NCI-H2107 (cell line): ENCODE measurements at places on chromosomes 1 and 21.

GRCh38 chr1:80989455-80989854 is 811.3 kb upstream of the ADGRL2 start:
- DNase-seq = no peak

DNA sequence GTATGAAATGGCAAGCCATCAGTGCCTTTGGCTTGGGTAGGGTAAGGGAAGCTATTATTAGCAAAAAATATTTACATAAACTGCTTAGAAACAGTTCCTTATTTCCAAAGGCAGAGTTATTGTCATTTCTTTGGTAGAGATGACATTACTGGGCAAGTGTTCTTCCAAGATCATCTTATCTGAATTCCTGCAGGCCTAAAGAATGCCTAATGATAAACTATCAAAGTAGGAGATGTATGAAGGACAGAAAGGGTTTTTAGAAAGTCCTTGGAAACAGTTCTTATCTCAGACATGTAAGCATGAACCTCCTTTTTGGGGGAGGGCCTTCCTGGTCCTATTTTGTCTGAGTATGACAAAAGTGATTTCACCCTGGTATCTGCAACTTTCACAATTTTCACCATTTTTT is 5.1 kb upstream of the FRRS1 start:
- no peak for DNase-seq

DNA sequence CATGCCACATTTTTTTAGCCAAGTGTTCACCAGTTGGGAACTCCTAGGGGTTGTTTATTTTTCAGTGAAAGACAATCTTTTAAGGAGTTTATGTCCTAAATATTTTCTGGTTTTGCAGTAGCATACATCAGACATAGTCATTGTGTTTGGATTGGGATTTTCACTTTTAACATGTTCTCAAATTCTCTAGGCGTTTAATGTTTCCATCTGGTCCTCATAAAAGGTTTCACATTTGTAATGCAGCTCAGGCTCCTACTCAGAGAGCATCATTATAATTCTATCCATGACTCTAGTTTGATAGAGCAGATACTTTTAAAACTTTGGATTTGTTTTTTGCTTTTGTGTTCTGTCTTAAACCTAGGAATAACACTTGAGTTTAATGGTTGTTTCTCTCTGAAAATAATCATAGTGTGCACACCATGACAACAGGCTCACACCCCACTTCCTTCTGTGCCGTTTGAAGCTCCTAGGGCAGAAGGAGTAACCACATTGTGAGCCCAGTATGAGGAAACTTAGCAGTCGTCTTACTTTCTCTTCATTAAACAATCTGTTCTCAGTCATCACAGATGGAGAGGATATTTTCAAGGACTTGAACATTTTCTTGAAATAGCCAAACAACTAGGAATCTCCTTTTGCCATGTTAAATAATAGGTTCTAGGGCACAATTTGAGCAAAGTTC is 219.6 kb downstream of the PDE4B start:
- DNase-seq = no peak

GRCh38 chr1:222046684-222047263 is 304.9 kb upstream of the DUSP10 start:
- no peak for DNase-seq

DNA sequence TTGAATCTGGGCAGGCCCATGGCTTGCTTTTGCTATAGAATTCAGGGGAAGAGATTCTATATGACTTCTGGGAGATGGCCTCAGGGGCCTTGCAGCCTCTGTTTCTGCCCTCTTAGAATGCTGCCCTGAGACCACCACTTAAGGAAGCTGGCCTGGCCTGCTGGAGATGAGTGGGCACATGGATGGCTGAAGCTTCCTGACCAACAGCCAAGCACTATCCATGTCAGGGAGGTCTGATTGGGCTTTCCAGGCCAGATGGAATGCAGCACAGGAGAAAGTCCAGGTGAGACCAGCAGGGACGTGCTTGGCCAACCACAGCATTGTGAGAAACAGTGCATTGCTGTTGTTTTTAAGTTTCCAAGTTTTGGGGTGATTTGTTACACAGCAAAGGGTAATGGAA is 308.1 kb downstream of the PTPRU start:
- DNase-seq = no peak

GRCh38 chr1:5992814-5993555 is 760 bp upstream of the NPHP4 start:
- no peak for DNase-seq

- DNase-seq = no peak
Measured at GRCh38 chr1:220734571-220735326, 13.4 kb upstream of the MTARC2 start.

DNA sequence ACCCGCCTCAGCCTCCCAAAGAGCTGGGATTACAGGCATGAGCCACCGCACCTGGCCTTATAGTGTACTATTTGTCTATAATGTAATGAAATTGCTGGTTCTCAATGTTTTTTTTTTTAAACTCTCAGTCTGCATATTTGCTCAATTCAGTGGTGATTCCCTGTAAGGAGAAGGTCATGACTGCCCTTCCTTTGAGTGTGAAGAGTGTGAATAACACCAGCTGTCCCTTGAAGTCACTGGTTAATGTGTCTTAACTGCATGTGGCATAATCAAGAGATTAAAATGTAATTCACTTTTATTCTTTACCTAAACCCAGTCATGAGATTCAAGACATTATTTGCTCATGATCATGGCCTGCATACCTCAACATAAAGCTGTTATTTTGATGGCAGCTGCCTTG is 30.5 kb downstream of the MTF2 start:
- no peak for DNase-seq

GRCh38 chr1:14003552-14003951 is 303.6 kb downstream of the PRDM2 start:
- DNase-seq = no peak

DNA sequence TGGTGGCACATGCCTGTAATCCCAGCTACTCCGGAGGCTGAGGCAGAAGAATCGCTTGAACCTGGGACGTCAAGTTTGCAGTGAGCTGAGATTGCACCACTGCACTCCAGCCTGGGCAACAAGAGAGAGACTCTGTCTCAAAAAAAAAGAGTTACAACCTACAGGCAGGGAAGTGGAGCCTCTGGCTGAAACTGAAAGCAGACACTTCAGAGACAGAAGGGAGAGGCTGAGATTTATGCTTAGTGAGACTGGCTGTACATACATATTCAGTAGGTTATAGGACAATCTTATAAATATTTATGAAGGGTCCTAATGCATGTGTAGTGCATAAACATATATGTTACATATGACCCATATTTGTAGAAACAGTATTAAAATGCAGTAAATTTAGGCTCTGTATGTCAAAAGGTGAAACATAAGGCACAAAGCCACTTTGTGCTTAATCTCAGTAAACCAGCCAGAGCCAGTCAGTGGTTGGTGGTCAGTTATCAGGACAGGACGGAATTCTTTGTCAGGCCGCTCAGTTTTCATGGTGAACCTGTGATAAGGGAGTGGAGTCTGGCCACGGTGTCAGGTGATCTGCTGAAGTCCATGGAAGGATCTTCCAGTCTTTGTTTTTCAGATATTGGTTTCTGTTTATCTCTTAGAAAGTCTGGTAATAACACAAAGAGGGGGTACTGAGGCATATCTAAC is 13.7 kb downstream of the RHEX start:
- no peak for DNase-seq

DNA sequence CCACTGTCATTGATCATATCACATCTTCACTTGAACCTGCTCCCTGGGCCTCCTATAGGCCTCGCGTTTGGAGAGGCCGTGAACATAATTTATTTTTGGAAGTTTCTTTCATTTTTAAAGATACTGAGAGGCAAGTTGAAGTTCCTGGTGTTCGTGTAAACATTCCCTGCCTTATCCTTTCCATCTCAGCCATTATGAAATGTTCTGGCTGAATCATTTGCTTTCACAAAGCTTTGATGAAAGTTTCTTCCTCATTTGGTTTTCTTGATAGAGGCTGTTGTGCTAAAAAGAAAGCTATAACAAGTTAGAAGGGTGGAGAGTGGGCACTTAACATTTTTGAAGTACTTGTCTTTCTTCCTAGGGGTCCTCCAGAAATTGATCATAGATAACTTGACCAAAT is 15.5 kb downstream of the CAMTA1 start:
- DNase-seq = no peak

DNA sequence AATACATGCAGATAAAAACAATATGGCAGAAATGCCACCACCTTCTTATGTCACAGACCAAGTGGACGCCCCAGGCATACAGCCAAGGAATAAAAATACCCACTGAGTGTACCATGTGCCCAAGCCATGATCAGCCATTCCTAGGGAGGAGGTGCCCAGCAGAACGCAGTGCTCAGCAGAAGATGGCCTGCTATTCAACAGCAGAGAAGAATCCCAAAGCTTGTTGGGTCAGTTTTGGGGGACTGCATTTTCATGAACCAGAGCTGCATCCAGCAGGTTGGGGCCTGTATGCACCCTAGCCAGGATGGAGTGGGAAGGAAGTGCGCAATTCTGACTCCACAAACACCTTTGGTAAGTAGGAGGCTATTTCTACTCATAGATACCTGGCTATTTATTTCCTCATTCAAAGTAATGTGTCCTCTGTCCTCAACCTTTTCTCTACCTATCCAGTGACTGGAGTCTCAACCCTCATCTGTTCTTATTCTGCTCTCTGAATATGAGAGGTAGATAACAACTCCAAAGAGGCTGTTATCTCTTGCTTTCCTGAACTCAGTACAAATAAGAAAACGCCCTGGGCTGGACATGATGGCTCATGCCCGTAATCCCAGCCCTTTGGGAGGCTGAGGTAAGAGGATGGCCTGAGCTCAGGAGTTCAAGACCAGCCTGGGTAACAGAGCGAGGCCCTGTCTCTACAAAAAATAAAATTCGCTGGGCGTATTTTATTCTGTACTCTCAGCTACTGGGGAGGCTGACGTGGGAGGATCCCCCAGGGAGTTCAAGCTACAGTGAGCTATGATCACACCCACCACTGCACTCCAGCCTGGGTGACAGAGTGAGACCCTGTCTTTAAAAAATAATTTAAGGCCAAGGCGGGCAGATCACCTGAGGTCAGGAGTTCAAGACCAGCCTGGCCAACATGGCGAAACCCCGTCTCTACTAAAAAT is 2.5 kb upstream of the PLEKHM2 start:
- DNase-seq = no peak
